ENCODE measurements at places on chromosomes 5 and 9. TPM values are rescaled to one million over a fixed set of nuclear protein-coding genes. Genes with fewer than 3 reads are reported as not detected.

HK3 gene
- total RNA-seq = not detected

MCTP1 gene
- not detected for total RNA-seq

NACC2 gene
- 8.7 TPM for total RNA-seq

CCDC171 gene
- total RNA-seq = 0.91 TPM

RAB24 gene
- total RNA-seq = 43.8 TPM

SLC24A2 gene
- not detected for total RNA-seq

RNF183 gene
- total RNA-seq = not detected

SLC6A7 gene
- not detected for total RNA-seq

FAM53C gene
- total RNA-seq = 21.2 TPM

ZNF366 gene
- not detected for total RNA-seq

SPINK7 gene
- not detected for total RNA-seq

SHISAL2B gene
- not detected for total RNA-seq

FAM114A2 gene
- total RNA-seq = 25.2 TPM

SLC6A19 gene
- total RNA-seq = not detected

PNPLA7 gene
- 7.9 TPM for total RNA-seq

TRAF1 gene
- 76.4 TPM for total RNA-seq

TBCA gene
- 153 TPM for total RNA-seq

C9orf85 gene
- total RNA-seq = 11.0 TPM

GABRA6 gene
- total RNA-seq = not detected

GABRP gene
- total RNA-seq = not detected

CBY3 gene
- total RNA-seq = 0.31 TPM

GCNT1 gene
- 3.8 TPM for total RNA-seq

PTPRD gene
- not detected for total RNA-seq

CNTFR gene
- not detected for total RNA-seq

PIP5K1B gene
- total RNA-seq = 0.63 TPM

SV2C gene
- total RNA-seq = 0.02 TPM

DBN1 gene
- total RNA-seq = 4.7 TPM

MLANA gene
- total RNA-seq = not detected

ARL14EPL gene
- total RNA-seq = not detected

ADAMTS6 gene
- total RNA-seq = 2.2 TPM

POU5F2 gene
- total RNA-seq = 0.63 TPM

GNG10 gene
- total RNA-seq = 25.8 TPM

GFI1B gene
- not detected for total RNA-seq

PDGFRB gene
- total RNA-seq = 3.2 TPM

TAF1L gene
- total RNA-seq = 0.03 TPM

LECT2 gene
- total RNA-seq = not detected

PLPPR1 gene
- not detected for total RNA-seq

IFNA21 gene
- total RNA-seq = not detected

PCDHB3 gene
- not detected for total RNA-seq

CCL28 gene
- total RNA-seq = 18.4 TPM

GDA gene
- not detected for total RNA-seq

ARHGEF28 gene
- total RNA-seq = not detected

KLF4 gene
- 0.28 TPM for total RNA-seq

GTF2H2C gene
- total RNA-seq = 32.6 TPM

PCDHA11 gene
- not detected for total RNA-seq

DMRT3 gene
- total RNA-seq = not detected

ARID3C gene
- total RNA-seq = not detected

FBP1 gene
- 1.1 TPM for total RNA-seq

FOXI1 gene
- not detected for total RNA-seq

CDKN2A gene
- total RNA-seq = 35.1 TPM

SLC44A1 gene
- total RNA-seq = 10.6 TPM

CDC20B gene
- not detected for total RNA-seq

PCDHA10 gene
- not detected for total RNA-seq

ADAMTSL2 gene
- total RNA-seq = not detected

PCDHGB7 gene
- total RNA-seq = 0.08 TPM

NDUFS4 gene
- 45.0 TPM for total RNA-seq

KIF4B gene
- total RNA-seq = 0.05 TPM

SMIM32 gene
- not detected for total RNA-seq
